ENCODE measurements at places on chromosomes 6 and 20. TPM values are rescaled to one million over a fixed set of nuclear protein-coding genes. Genes with fewer than 3 reads are reported as not detected.

Gene ERVFRD-1
- not detected for total RNA-seq

Gene TNFRSF21
- 0.16 TPM for total RNA-seq

Gene ENTPD6
- 31.9 TPM for total RNA-seq

Gene LAMA4
- total RNA-seq: not detected

Gene PROKR2
- not detected for total RNA-seq

DNA sequence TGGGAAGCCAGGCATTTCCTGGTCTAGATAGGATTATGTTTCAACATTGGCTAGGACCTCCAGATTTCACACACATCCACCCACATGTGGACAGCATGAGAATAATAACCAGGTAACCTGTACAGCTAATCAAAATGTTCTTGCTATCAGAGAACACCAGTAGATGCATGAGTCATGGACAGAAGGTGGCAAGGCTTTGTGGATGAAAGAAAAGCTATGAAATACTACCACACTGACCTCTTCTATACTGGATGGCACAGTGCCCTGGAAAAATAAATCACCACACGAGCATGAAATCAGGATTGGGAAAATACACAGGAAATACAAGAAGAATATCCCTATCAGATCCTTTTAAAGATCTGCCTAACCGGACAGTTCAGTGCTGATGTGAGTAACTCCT, 113.0 kb downstream of the GMDS start:
- peaks cover 19% of the 10 kb centered on the region for H3K4me1 ChIP-seq
- H3K4me3 ChIP-seq: no peak overlapping the region
- H3K36me3 ChIP-seq: no peaks in the 10 kb centered on the region
- H3K27ac ChIP-seq: no peak overlapping the region
- H3K27me3 ChIP-seq: no peaks in the 10 kb centered on the region

- H3K36me3 ChIP-seq: peaks cover 58% of the 10 kb centered on the region
- peak within 1 kb of the TSS; percentile 100 for H3K27ac ChIP-seq
- H3K27me3 ChIP-seq: no peaks in the 10 kb centered on the region
- DNase-seq: peak; percentile 91
- H3K4me3 ChIP-seq: peak within 1 kb of the TSS; percentile 99
- peaks cover 65% of the 10 kb centered on the region for H3K4me1 ChIP-seq
These were observed at the start of gene TRIM38 for GRCh38 chr6:25962149-25963127. TSS of gene TRIM38 (plus strand) at chr6:25962802. CDS start at chr6:25966523, 3,721 bp downstream.

GRCh38 chr6:139883776-139884175, 509.3 kb upstream of the CITED2 start:
- H3K36me3 ChIP-seq: no peaks in the 10 kb centered on the region
- H3K4me1 ChIP-seq: no peaks in the 10 kb centered on the region
- H3K4me3 ChIP-seq: no peak overlapping the region
- peaks cover 2% of the 10 kb centered on the region for H3K27me3 ChIP-seq
- DNase-seq: no peak
- H3K27ac ChIP-seq: no peak overlapping the region

GRCh38 chr6:133062696-133063306, 178.4 kb upstream of the EYA4 start:
- H3K27me3 ChIP-seq: no peaks in the 10 kb centered on the region
- no peaks in the 10 kb centered on the region for H3K36me3 ChIP-seq
- H3K4me3 ChIP-seq: no peak overlapping the region
- H3K4me1 ChIP-seq: no peaks in the 10 kb centered on the region

DNA sequence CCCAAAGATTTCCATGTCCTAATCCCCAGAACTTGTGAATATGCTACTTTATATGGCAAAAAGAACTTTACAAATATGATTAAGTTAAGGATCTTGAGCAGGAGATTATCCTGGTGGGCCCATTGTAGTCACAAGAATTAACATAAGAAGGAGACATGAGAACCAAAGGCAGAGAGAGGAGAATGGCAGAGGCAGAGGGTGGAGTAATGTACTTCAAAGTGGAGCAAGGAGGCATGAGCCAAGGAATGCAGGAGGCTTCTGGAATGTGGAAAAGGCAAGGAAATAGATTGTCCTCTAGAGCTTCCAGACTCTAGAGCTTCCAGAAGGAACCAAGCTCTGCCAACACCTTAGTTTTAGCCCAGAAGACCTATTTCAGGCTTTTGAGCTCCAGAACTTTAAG, 147.4 kb downstream of the MOXD1 start:
- H3K27ac ChIP-seq: no peak overlapping the region
- no peak for DNase-seq
- no peaks in the 10 kb centered on the region for H3K4me1 ChIP-seq
- H3K4me3 ChIP-seq: no peak overlapping the region
- H3K36me3 ChIP-seq: no peaks in the 10 kb centered on the region
- peaks cover 3% of the 10 kb centered on the region for H3K27me3 ChIP-seq

GRCh38 chr6:13478525-13478966, 8.9 kb downstream of the GFOD1 start:
- H3K4me3 ChIP-seq: no peak overlapping the region
- peaks cover 38% of the 10 kb centered on the region for H3K4me1 ChIP-seq
- H3K27me3 ChIP-seq: no peaks in the 10 kb centered on the region

DNA sequence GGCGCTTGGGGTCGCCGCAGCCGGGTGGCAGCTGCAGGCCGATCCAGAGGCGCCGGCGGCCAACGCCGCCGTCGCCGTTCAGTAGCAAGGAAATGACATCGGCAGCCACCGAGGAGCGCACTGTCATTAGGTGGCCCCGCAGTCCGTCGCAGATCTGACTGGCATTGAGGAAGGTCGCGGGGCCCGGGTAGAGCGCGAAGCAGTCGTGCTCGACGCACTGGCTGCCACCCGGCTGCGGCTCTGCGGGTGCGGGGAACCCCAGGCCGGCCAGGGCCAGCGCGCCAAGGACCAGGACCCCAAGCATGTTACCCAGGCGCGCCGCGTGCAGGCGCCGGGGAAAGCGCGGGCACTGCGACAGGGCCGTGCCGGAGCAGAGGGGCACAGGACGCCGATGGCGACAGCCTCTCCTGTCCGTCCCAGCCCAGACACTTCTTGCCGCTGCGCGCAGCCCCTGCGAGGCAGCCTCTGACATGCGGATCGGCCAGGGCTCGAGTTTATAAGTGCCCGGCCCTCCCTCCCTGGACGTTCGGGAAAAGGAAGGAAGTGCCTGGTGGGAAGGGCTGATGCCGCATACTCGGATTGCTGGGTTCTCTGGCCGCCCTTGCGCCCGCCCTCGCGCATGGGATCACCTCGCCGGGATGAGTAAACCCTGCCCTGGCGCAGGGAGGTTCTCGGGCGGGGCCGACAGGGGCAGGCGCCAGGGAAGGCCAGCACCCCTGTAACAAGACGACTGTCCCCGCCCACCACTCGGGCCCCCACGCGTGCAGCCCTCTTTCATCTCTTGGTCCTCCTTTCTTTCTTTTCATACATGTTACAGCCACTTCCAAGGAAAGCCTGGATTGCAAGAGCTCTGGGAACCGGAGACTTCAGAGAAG, at the start of gene THBD:
Gene THBD, minus strand, starts transcription at position 472 of the 875 bp plus-strand sequence. Its CDS starts 168 bp downstream, at position 304.
- peaks cover 6% of the 10 kb centered on the region for H3K4me1 ChIP-seq
- peaks cover 61% of the 10 kb centered on the region for H3K27me3 ChIP-seq
- H3K36me3 ChIP-seq: peaks cover 2% of the 10 kb centered on the region

DNA sequence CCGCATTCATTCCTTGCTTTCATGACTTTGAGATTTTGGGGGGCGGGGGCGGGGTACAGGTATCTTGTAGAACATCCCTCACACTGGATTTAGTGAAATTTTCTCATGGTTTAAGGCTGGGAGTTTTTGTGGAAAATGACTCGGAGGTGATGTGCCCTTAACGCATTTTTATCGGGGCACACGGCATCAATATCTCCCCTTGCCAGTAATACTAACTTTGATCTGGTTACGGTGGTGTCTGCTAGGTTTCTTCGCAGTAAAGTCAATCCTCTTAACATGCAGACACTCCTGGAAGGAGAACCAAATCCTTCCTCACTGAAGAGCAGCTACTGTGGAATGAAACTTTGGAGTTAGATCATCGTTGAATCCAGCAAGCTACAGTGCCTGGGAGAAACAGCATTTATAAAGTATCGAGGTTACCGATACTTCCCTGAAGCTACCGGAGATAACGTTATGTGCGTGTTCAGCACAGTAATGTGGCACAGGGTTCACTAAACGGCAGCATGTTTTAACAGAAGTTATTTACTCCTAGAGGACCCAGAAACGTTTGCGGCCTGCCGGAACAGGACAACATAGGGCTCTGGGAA, 1.2 kb upstream of the DYNLRB1 start:
- H3K4me1 ChIP-seq: peaks cover 29% of the 10 kb centered on the region
- H3K36me3 ChIP-seq: peaks cover 11% of the 10 kb centered on the region
- H3K27me3 ChIP-seq: no peaks in the 10 kb centered on the region
- peak overlapping the region; percentile 98 for H3K27ac ChIP-seq

- H3K4me1 ChIP-seq: peaks cover 6% of the 10 kb centered on the region
- peaks cover 63% of the 10 kb centered on the region for H3K27me3 ChIP-seq
- DNase-seq: no peak
- H3K27ac ChIP-seq: no peak overlapping the region
- H3K4me3 ChIP-seq: no peak overlapping the region
These were observed 219.1 kb downstream of the MYLK4 start for GRCh38 chr6:2531426-2532215.

DNA sequence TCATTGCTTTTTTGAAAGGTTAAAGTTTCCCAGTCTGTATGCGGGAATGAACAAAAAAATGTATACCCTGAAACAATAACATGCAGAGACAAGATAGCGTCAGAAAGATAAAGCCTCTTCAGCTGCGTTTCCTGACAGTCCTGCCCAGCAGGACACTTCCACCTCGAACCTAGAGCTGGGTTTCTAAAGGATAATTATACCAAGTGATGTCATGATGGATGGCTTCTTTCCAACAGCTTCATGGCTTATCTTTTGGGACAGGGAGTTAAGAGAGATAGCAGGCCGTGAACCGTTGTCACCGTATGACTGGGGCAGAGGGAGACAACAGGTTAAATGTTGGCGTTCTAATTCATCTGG, 267.6 kb upstream of the SGK1 start:
- no peaks in the 10 kb centered on the region for H3K36me3 ChIP-seq
- H3K27ac ChIP-seq: no peak overlapping the region
- DNase-seq: no peak
- H3K27me3 ChIP-seq: no peaks in the 10 kb centered on the region

DNA sequence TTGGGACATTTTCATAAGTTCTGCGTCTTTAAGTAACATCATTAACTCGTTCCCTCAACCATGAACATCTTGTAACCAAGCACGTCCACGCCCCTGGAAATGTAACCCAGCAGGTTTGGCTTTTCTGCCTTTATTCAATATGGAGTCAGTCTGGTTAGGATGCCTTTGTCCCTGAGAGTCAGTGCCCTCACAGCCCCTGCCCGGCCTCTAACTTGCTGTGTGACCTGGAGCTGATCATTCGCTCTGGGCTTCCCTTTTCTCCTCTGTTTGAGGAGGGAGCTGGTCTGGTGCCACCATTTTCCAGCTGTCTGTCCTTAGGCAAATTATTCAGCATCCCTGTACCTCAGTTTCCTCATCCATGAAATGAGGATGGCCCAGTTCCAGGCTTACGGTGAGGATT, 26.5 kb upstream of the ANGPT4 start:
- peaks cover 9% of the 10 kb centered on the region for H3K27me3 ChIP-seq
- H3K4me3 ChIP-seq: no peak overlapping the region
- no peak for DNase-seq
- H3K4me1 ChIP-seq: no peaks in the 10 kb centered on the region

DNA sequence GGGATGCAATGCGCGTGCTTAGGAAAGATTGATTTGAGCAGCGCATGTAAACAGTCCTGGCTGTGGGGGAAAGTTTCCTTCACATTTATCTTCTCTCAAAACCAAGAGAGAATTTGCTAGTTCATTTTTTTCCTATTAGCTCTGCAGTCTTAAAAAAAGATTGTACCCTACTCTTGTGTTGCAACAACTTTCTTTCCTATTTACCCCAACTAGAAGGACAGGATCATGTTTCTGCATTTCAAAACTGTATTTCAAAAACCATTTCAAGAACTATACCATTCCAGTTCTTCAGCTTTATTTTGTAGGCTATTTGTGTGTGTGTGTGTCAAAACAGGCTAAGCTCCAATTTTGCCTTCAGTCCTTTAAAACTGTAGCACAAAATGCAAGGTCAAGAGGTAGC, 473.1 kb downstream of the KIF16B start:
- H3K36me3 ChIP-seq: no peaks in the 10 kb centered on the region
- no peaks in the 10 kb centered on the region for H3K4me1 ChIP-seq
- H3K27me3 ChIP-seq: no peaks in the 10 kb centered on the region
- no peak overlapping the region for H3K4me3 ChIP-seq
- H3K27ac ChIP-seq: no peak overlapping the region

GRCh38 chr6:126824226-126824625, 294.2 kb upstream of the RSPO3 start:
- no peaks in the 10 kb centered on the region for H3K4me1 ChIP-seq
- DNase-seq: no peak
- H3K4me3 ChIP-seq: no peak overlapping the region

GRCh38 chr20:63216849-63217471, 1.0 kb upstream of the YTHDF1 start:
- H3K4me3 ChIP-seq: peak overlapping the region; percentile 77
- peaks cover 33% of the 10 kb centered on the region for H3K36me3 ChIP-seq
- H3K27me3 ChIP-seq: peaks cover 4% of the 10 kb centered on the region

DNA sequence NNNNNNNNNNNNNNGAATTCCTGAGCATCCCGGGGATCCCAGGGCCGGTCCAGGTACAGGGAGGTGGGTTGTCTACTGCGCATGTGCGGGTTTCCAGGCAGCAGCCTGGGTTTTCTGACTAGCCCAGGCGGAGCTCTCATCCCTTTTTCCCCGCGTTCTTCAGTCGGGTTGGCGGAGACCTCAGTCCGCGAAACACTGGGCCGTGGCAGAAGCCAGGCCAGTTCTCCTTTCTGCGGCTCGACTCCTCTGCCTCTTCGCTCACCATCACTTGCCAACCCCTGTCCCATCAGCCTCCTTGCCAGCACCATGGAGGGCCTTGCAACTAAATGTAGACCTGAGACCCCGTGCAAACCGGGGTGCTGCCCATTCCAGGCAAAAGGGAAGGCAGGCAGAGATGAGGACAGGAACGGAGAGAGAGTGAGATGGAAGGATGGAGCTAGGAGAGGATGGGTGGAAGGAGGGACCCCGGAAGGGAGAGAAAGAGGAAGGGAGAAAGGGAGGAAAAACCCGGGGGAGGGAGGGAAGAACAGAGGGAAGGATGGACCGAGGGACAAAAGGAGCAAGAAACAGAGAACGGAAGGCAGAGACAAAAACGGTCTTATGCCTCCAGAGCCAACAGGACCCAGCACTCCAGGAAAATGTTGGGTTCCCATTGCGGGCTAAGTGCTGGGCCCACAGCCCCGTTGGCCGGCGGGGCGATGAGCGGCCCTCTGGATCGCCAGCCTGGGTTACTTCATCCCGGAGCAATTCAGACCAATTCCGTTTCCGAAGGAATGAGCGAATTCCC, 445.4 kb upstream of the DEFB115 start:
- H3K4me3 ChIP-seq: no peak overlapping the region
- DNase-seq: no peak
- peaks cover 3% of the 10 kb centered on the region for H3K36me3 ChIP-seq
- H3K4me1 ChIP-seq: no peaks in the 10 kb centered on the region

GRCh38 chr6:17894191-17894590, 93.2 kb downstream of the KIF13A start:
- H3K4me1 ChIP-seq: no peaks in the 10 kb centered on the region
- no peak overlapping the region for H3K4me3 ChIP-seq
- peaks cover 16% of the 10 kb centered on the region for H3K27me3 ChIP-seq
- no peak for DNase-seq

GRCh38 chr20:53695797-53696527, 102.3 kb upstream of the ZNF217 start:
- H3K27me3 ChIP-seq: no peaks in the 10 kb centered on the region
- H3K36me3 ChIP-seq: peaks cover 3% of the 10 kb centered on the region
- H3K27ac ChIP-seq: no peak overlapping the region
- H3K4me1 ChIP-seq: peaks cover 64% of the 10 kb centered on the region
- H3K4me3 ChIP-seq: no peak overlapping the region
